Spinal cord (tissue), 10 donors: ENCODE measurements at places on chromosomes 4 and X. TPM values are rescaled to one million over a fixed set of nuclear protein-coding genes. Genes with fewer than 3 reads are reported as not detected.
A peak's percentile ranks its signal among the peaks of the same experiment; 100 is the strongest.

GRCh38 chrX:17167915-17168314 lies 207.1 kb upstream of the NHS start:
- H3K27ac ChIP-seq = no peak overlapping the region
- no peaks in the 10 kb centered on the region for H3K36me3 ChIP-seq
- H3K4me3 ChIP-seq = no peak overlapping the region
- no peaks in the 10 kb centered on the region for H3K4me1 ChIP-seq
- H3K27me3 ChIP-seq = peaks cover 5% of the 10 kb centered on the region

- peaks cover 5% of the 10 kb centered on the region for H3K27me3 ChIP-seq
- DNase-seq = no peak
- H3K36me3 ChIP-seq = no peaks in the 10 kb centered on the region
- peak overlapping the region; percentile 29 for H3K27ac ChIP-seq
- no peaks in the 10 kb centered on the region for H3K4me1 ChIP-seq
These were observed 2.9 kb downstream of the CHST7 start for GRCh38 chrX:46576458-46576857.

- no peak overlapping the region for H3K27ac ChIP-seq
- no peak overlapping the region for H3K4me3 ChIP-seq
- H3K4me1 ChIP-seq = no peaks in the 10 kb centered on the region
- H3K27me3 ChIP-seq = peaks cover 3% of the 10 kb centered on the region
These were observed 1.4 kb downstream of the ARHGEF6 start for GRCh38 chrX:136779346-136779781.

VCX3A gene
- total RNA-seq = not detected

DNA sequence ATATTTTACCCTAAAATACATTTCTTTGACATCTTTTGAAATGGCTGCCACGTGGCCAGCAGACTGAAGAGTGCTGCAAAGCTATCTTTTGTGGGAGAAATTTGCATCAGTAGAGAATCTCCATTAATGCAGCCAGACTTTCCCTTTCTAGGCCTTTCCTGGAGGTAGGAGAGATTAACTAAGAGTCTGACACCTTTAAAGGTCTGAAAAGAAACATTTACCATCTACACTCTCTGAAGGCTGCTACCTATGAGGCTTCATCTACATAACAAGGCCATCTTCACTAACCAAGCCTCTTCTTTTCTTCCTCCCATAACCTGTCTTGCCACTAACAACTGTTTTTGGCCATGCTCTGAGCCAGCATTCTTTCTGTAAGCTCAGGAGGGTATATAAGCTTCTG lies 17.8 kb upstream of the SPRY1 start:
- DNase-seq = no peak
- H3K27me3 ChIP-seq = no peaks in the 10 kb centered on the region
- H3K4me3 ChIP-seq = no peak overlapping the region
- no peaks in the 10 kb centered on the region for H3K4me1 ChIP-seq
- no peaks in the 10 kb centered on the region for H3K36me3 ChIP-seq

- H3K4me1 ChIP-seq = peaks cover 12% of the 10 kb centered on the region
- DNase-seq = no peak
- H3K36me3 ChIP-seq = peaks cover 62% of the 10 kb centered on the region
- no peak overlapping the region for H3K4me3 ChIP-seq
- no peak overlapping the region for H3K27ac ChIP-seq
These were observed 31.0 kb downstream of the NSG1 start for GRCh38 chr4:4417886-4418285.

PF4V1 gene
- 4.2 TPM for total RNA-seq

DNA sequence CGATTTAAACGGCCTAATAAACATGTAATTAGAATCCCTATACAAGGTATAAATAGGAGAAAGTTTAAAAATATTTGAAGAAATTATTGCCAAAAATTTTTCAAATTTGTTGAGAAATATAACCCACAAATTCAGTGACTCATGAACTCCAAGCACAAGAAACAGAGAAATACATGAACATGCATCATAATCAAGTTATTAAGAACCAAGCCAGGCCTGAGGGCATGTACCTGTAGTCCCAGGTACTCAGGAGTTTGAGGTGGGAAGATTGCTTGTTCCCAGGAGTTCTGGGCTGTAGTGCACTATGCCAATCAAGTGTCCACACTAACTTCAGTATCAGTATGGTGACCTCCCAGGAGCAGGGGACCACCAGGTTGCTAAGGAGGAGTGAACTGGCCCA lies 341.9 kb downstream of the CAMK2D start:
- no peaks in the 10 kb centered on the region for H3K4me1 ChIP-seq
- no peaks in the 10 kb centered on the region for H3K27me3 ChIP-seq
- no peak overlapping the region for H3K27ac ChIP-seq
- no peak for DNase-seq
- H3K36me3 ChIP-seq = no peaks in the 10 kb centered on the region
- no peak overlapping the region for H3K4me3 ChIP-seq

TEX13D gene
- total RNA-seq = not detected

CLDN34 gene
- 0.33 TPM for total RNA-seq

- peaks cover 9% of the 10 kb centered on the region for H3K4me1 ChIP-seq
- H3K4me3 ChIP-seq = no peak overlapping the region
- no peak for DNase-seq
- H3K27ac ChIP-seq = no peak overlapping the region
These were observed 165.6 kb downstream of the SH3KBP1 start for GRCh38 chrX:19721726-19722370.

TBC1D8B gene
- total RNA-seq = 4.5 TPM

DNA sequence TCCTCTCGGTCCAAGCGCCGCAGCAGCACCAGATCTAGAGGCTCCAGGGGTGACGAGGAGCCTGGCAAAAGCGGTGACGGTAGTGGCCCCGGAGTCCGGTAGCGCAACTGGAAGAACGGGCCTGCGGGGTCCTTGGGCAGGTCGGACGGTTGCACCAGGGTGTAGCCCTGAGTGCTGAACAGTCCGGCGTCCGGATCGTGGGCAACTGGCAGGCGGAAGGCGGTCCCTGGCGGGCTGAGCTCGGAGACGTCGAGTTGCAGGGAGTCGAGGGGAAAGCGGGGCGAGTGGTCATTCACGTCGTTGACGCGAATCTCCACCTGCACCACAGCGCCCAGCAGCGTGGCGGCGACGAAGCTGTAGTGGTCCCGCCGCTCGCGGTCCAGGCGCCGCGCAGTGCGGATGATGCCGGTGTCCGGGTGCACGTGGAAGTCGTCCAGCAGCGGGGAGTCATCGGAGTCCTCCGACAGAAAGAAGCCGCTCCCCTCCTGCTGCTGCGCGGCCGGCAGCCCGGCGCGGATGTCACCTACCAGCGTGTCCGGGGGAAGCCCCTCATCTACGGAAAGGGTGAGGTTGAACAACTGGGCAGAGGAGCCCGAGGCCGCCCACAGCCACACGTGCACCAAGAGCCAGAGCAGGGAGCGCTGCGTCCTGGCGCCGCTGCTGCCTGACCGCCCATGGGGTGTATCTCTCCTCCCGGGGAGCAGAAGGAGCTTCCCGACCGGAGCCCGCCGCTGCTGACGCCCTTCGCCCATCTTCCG lies 837 bp downstream of the DCHS2 start:
- H3K27me3 ChIP-seq = peaks cover 45% of the 10 kb centered on the region
- H3K27ac ChIP-seq = peak overlapping the region; percentile 25
- peak overlapping the region; percentile 51 for H3K4me3 ChIP-seq
- peaks cover 34% of the 10 kb centered on the region for H3K4me1 ChIP-seq

MEPE gene
- total RNA-seq = 1.4 TPM

TMEM255A gene
- total RNA-seq = 8.8 TPM

GRCh38 chr4:173426064-173426463 lies 27.1 kb upstream of the SCRG1 start:
- H3K27me3 ChIP-seq = no peaks in the 10 kb centered on the region
- H3K4me1 ChIP-seq = no peaks in the 10 kb centered on the region
- H3K4me3 ChIP-seq = no peak overlapping the region
- DNase-seq = no peak
- H3K27ac ChIP-seq = no peak overlapping the region

- H3K36me3 ChIP-seq = no peaks in the 10 kb centered on the region
- peaks cover 4% of the 10 kb centered on the region for H3K27me3 ChIP-seq
- no peak overlapping the region for H3K27ac ChIP-seq
These were observed 589.5 kb downstream of the BCOR start for GRCh38 chrX:39508300-39508692.

- H3K27ac ChIP-seq = no peak overlapping the region
- no peak overlapping the region for H3K4me3 ChIP-seq
- no peak for DNase-seq
- no peaks in the 10 kb centered on the region for H3K4me1 ChIP-seq
These were observed 26.8 kb upstream of the SOD3 start for GRCh38 chr4:24768604-24769003.

STOX2 gene
- total RNA-seq = 31.1 TPM

GRCh38 chr4:156545003-156545785 lies 426.4 kb downstream of the PDGFC start:
- H3K4me1 ChIP-seq = no peaks in the 10 kb centered on the region
- no peak overlapping the region for H3K4me3 ChIP-seq
- no peak overlapping the region for H3K27ac ChIP-seq

LEF1 gene
- total RNA-seq = 50.5 TPM

GRCh38 chr4:63851496-63851895 lies 557.8 kb downstream of the TECRL start:
- H3K4me1 ChIP-seq = no peaks in the 10 kb centered on the region
- H3K27me3 ChIP-seq = no peaks in the 10 kb centered on the region
- H3K4me3 ChIP-seq = no peak overlapping the region
- no peak overlapping the region for H3K27ac ChIP-seq

- no peak for DNase-seq
- H3K27ac ChIP-seq = no peak overlapping the region
- H3K4me3 ChIP-seq = no peak overlapping the region
- peaks cover 4% of the 10 kb centered on the region for H3K4me1 ChIP-seq
- no peaks in the 10 kb centered on the region for H3K27me3 ChIP-seq
These were observed 354.5 kb upstream of the BOD1L1 start for GRCh38 chr4:13982010-13982409.
